Activated T-helper 1 cell treated with Interleukin-2 at 50 U/mL for 16 hours (primary cell): ENCODE measurements at places on chromosomes 13 and 19.

DNA sequence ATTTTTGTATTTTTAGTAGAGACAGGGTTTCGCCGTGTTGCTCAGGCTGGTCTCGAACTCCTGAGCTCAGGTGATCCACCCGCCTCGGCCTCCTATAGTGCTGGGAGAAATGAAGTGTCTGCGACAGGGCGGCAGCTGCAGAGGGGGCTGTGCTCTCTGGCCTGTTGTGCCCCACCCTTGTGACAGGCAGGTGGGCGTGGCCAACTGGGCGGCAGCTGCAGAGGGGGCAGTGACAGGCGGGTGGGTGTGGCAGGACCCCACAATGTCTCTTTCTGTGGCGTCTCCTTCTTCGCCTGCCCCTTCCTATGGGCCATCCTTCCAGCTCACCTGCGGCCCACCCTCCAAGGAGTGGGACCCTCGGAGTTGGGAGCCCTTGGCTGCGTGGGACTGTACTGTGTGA, 11.8 kb downstream of the STK11 start:
- DNase-seq, result no peak

GRCh38 chr19:52725528-52725961, 9.3 kb downstream of the ZNF611 start:
- no peak for DNase-seq

GRCh38 chr13:75752826-75753225, 116.7 kb downstream of the LMO7 start:
- DNase-seq, result no peak

DNA sequence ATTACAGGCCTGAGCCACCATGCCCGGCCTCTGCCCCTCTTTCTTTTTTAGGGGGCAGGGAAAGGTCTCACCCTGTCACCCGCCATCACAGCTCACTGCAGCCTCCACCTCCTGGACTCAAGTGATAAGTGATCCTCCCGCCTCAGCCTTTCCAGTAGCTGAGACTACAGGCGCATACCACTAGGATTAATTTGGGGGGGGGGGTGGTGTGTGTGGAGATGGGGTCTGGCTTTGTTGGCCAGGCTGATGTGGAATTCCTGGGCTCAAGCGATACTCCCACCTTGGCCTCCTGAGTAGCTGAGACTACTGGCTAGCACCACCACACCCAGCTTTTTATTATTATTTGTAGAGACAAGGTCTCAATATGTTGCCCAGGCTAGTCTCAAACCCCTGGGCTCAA, 4.2 kb downstream of the APOE start:
- DNase-seq, result no peak

GRCh38 chr13:37934339-37935191, 65.0 kb upstream of the TRPC4 start:
- no peak for DNase-seq

DNA sequence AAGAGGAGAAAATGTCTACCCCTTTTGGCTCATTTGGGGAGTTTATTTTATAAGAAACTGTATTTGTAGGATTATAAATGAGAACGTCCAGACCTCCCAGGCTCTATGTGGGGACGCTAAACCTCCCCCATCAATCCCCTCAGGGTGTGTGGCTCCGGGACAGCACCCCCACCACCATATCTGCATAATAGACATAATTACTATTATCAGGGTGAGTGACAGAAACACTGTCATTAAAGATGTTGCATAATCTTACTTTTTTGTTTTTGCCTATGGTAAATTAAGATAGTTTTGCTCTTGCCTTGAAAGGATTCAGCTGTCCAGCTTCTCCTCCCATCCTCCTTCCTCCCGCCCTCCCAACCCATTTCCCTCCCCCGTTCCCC, 93.3 kb downstream of the NUFIP1 start:
- DNase-seq, result no peak

DNA sequence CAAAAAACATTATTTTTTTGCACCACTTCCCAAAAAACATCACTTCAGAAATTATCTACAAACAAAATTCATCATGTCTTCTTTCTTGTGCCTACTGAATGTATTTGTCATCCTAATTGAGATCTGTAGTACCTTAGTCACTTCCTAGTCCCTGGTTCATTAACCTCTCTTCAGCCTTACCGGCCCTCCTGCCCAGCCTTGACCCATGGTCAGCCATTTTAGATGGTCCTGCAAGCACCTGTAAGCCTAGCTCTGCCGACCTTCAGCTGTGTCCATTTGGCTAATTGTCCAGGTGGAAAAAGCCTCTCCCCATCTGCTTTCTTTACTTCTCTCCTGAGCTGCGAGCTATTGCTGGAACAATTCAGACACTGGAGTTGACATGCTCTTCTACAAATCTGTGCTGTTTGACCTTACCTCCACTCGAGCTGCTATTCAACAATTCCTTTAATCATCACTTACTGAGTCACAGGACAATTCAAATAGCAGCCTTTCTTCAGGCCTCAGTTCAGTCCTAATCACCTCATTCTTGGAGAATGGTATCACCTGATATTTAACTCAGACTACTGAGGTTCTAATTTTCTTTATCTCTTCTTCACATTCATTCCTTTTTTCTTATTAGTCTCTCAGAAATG, 882.5 kb downstream of the PCDH9 start:
- no peak for DNase-seq

- DNase-seq, result no peak
Observed at GRCh38 chr13:33945477-33945876, 127.5 kb downstream of the RFC3 start.

- DNase-seq, result no peak
Observed at GRCh38 chr13:70483599-70484276, 375.5 kb upstream of the KLHL1 start.

DNA sequence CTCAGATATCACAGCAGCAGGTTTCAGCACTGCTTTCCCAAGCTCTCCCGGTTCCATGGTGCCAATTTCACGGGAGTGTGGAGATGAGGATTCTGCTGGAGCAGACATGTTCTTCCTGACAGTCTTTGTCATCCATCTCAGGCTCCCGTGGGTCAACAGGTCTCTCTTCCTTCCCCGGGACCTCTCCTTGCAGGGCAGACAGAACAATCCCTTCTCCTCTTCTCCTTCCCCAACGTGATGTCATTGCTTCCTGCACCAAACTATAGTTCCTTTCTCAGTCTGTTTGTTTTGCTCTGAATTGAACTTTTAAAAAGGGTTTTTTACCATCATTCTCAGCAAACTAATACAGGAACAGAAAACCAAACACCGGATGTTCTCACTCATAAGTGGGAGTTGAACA, 107.9 kb downstream of the ZNF536 start:
- DNase-seq, result no peak

- DNase-seq, result no peak
Observed at GRCh38 chr19:1985588-1986356, 29.7 kb downstream of the BTBD2 start.

DNA sequence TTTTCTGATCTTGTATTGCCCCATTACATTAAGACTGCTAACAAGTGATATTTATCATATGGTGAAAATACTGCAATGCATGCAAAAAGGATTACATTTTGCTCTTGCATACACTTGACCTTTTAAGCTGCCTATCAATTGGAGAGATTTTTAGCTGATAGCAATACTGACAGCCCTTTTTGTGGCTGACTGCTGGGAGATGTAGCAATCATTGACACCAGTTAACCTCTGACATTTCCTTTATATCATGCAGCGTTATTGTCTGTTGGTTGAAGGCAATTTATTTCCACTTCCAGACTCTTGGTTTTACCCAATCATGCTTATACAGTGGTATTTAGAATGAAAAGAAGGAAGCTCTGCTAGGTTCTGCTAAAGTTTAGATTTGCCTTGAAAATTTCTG, 364.0 kb downstream of the LMO7 start:
- DNase-seq, result no peak

DNA sequence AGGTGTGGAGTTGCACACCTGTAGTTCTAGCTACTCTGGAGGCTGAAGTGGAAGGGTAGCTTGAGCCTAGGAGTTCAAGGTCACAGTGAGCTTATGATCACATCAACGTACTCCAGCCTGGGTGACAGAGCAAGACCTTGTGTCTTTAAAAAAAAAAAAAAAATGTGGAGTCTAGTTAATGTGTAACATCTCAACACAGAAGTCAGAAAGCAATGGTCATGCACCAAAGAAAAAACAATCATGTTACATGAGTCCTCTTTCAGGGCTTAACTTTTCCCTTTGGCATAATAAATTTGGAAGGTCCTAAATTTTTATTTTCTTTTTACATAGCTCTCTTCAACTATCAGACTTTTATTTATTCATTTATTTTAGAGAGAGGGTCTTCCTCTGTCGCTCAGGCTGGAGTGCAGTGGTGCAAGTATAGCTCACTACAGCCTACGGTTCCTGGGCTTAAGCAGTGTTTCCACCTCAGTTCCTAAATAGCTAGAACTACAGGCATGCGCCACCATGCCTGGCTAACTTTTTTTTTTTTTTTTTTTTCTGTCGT, 22.3 kb downstream of the SETDB2 start:
- no peak for DNase-seq
